ENCODE measurements at places on chromosomes 4 and X.

DNA sequence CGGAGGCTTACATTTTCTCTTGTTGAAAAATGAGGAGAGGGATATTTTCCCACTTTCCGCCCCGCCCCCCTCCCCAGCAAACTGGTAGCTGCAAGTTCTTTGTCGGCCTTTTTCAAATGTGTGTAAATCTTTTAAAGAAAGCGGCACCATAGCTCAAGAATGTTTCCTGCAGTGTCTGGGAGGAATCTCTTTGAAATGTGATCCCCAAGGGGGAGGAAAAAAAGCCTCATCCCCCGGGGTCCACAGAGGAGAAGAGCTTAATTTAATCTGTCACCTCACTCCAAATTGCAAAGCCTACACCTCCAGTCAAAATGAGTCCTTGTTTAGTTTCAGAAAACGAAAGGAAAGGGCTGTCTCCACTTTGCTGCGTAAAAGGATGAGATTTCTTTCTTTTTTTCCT lies 34.8 kb downstream of the ASMT start:
- DNase-seq = no peak

- DNase-seq = peak; percentile 12
Observed at GRCh38 chrX:106608016-106608415, 3.8 kb upstream of the RADX start.

GRCh38 chrX:74234818-74235217 lies 69.2 kb upstream of the ZCCHC13 start:
- no peak for DNase-seq

GRCh38 chr4:10253765-10254164 lies 137.2 kb upstream of the WDR1 start:
- no peak for DNase-seq

GRCh38 chr4:70449220-70449619 lies 22.8 kb upstream of the MUC7 start:
- DNase-seq = no peak

DNA sequence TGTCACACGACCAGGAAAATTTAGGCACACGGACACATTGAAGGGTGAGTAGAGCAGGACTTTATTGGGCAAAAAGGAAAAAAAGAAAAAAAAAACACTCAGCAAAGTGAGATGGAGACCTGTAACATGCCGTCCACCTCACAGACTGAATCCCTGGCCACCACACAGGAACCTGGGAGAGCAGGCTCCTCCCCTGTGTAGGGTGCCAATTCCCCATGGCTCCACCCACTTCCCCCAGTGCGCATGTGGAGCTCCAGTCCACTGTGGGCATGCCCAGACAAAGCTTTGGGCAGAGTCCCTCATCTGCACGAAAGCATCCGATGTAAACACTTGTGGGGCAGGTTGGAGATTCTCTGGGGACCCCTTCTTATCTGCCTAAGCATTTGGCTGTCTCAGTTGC lies 23.6 kb upstream of the CBR4 start:
- no peak for DNase-seq

DNA sequence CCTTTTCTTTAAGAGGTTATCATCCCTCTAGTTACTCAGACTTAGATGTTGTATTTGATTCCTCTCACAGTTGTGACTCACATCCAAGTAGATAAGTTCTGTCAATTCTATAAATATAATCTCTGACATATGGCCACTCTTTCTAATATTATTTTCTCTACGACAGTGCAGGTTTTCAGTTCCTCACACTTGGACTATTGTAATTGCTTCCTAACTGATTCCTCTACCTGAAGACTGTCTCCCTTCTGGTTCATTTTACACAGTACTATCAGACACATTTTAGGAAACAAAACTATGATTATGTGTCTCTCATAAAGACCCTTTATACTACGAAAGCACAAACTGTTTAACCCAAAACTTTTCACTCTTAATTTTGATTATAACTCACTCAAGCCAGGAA lies 31.3 kb upstream of the GNRHR start:
- no peak for DNase-seq

DNA sequence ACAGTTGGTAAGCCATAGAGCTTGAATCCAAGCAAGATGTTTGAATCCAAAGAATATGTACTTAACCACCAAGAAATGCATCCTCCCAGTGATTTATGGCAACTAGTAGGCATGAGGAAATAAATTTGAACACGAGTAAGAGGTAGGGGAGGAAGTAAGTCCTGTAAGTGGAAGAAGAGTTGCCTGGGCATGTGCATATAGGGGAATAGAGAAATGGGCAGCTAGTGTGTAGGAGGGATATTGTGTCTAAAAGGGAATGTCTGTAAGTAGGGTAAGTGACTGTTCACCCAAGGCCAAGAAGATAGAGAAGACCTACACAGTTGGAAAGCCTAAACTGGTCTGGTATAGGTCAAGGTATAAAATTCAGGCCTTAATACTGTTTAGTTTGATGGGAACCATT lies 4.6 kb downstream of the SH3BGRL start:
- no peak for DNase-seq

DNA sequence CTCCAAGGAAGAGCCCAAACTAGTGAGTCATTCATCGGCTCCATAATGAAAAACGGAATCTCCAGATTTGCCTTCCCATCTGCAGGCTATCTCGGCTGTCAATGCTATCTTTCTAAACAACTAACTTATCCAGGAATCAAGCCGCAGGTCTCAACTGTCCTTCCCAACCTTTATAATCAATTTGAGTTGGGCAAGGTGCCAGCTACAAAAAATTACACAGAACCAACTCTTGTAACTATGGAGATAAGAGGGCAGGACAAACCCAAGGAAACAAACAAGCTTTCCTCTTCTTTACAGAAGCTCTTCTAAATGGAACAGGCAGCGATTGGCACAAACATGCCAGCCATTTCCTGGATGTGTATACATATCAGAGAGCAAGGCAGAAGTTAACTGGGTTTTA lies 61.2 kb upstream of the RAI2 start:
- no peak for DNase-seq

DNA sequence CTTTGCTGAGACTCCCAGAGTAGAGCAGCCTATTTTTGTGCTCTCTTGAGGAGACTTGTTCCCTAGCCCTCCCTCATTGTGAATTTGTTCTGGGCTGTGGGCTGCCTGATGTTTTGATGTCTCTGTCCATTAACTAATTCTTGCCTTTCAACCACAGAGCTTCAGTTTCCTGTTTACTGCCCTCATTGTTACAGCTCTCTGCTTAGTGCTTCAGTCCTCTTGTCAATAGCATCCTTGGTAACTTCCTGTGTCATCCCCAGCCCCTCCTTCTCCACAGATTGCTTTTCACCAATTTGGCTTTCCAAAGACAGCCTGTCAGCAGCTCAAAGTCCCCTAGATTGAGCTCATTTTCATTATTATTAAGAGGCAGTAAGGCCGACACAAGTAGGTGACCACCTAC lies 69.9 kb downstream of the COX7B2 start:
- DNase-seq = no peak

GRCh38 chr4:93469560-93469959 lies 359.0 kb upstream of the ATOH1 start:
- DNase-seq = no peak

DNA sequence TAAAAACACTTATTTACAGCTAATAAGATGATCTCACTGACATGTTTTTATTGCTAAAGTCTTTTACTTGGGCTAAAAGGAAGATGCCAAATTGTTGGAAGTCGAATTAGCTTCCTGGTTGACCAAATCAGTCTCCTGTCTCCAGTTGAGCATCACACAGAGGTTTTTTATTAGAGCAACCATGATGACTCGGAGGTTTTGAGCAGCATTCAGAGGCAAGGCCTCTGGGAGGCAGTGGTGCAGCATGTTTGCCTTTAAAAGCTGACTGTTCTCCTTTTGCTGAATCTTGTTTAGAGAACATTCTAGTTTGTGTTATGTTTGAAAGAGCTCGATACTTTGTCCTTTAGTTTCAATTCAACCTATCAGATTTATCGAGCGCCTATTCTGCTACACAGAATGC lies 2.1 kb downstream of the UCHL1 start:
- no peak for DNase-seq

DNA sequence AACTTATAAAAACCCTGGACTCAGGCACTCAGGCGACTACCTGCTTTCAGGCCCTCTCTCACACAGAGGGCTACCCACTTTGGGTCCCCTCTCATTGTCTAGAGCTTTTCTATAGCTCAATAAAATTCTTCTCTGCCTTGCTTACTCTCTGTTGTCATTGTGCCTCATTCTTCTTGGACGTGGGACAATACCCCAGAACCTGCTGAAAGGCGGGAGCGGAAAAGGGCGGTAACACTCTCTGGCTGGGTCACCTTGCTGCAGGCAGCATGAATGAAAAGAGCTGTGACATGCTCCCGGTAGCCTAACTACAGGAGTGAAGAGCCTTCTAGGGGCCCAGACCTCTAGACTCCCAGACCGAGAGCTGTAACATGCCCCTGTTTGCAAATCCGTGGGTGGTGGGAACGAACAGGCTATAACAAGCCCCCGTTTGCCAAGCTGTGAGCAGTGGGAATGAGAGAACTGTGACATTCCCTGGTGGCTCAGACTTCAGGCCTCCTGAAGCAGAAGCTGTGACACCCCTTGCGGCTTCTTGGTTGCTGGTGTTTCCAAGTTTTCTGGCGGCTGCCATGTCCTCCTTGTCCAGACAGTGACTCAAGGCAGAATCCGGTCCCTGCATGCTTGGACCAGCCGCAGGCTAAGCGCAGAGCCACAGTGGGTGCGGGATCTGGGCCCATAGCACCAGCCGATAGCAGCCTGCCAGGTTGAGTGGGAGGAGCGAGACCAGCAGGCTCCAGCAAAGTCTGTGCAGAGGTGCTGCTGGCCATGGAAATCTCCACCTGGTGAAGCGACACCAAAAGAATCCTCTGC lies 684.6 kb downstream of the ARAP2 start:
- DNase-seq = no peak

- DNase-seq = no peak
Observed at GRCh38 chrX:40012868-40013265, 84.9 kb downstream of the BCOR start.

DNA sequence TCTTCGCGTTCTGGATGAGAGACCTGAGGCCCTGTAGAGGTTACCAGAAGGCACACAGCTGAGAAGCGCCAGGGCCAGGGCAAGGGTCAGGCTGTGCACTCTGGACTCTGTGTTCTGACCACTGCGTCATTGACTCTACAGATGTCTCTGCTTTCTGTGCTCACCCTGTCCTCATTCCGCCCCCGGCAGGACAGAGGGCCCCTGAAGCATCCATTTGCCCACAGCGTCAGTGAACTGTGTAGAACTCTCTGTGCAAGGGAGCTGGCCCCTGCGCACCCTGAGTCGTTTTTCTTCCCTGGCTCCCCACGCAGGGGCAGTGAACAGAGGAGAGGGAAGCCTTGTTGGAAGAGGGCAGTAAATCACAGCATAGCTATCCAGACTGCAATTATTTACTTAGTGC lies 6.1 kb upstream of the WAS start:
- DNase-seq = no peak

GRCh38 chr4:159142241-159142640 lies 39.4 kb downstream of the RAPGEF2 start:
- no peak for DNase-seq

DNA sequence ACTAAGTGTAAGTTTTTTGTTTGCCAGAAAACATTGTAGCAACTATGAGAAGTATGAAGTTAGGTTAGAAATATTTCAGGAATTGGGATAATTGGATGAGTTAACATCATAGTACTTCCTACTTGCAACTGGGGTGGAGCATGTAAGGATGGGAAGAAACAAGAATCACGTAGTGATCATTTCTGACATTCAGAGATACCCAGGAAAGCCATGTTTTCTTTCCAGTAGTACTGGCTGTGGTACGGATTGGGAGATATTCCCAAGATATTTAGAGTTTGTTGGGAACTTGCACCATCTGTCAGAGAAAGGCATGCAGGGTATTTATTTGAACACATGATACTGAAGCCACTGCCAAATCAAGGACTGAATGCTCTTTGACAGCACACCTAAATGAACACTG lies 87.6 kb upstream of the SLC4A4 start:
- no peak for DNase-seq

- DNase-seq = no peak
Observed at GRCh38 chr4:102217345-102217744, 127.9 kb downstream of the SLC39A8 start.

DNA sequence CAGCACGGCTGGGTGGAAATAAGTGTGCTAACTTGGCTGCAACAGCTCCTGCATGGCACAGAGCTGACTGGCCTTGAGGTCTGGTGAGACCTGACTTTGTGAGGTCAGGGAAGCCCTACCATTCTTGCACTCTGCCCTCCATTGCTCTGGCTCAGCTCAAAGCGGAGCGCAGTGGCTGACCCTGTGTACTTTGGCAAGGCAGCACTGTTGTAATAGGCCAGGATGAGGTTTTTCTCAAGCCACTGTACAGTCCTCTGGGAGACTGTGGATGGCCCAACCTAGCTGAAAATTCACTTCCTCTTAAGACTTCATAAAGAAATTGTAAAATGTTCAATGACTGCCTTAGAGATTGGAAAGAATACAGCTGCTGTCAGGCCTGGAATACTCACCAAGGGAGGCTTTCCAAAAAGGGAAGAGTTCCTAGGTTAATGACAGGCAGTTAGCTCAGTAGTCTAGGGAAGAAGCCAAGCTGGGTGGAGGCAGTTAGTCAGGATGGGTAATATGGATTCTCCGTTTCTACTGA lies 129.8 kb downstream of the GUCY2F start:
- no peak for DNase-seq

DNA sequence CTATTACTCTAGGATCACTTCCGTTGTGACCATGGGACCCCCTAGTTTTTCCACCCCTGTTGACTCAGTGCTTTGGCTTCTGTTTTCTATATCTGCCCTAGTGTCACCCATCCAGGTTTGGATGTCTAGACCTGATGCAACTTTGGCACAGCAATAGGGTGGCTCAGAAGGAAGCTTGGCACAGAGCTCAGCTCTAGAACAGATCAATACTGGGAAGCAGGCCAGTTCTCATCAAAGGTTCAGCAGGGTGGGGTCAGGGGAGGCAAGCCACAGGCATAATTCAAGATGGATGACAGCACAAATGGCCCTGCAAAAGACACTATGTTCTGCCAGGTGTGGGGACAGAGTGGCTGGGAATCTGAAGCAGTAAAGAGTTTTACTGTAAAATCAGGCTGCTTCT lies 74.2 kb upstream of the EGFL6 start:
- DNase-seq = no peak

DNA sequence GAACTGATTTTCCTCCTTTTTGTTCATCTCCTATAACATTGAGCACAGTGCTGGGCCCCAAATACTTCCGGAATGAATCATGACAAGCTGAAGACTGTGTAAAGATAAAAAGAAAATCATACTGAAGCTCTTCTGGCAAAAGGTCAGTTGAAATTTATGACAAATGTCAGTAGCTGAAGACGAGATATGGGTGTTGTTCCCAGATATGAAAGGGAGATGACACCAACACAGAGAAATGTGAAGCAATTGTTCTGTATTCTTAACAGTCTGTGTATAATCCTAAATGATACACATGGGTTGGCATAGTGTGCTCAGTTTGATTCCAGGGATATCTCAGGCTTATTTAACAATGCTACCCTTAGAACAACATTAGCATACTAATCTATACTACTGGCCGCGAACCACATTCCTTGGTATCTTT lies 170.5 kb upstream of the PITX2 start:
- DNase-seq = no peak

- no peak for DNase-seq
Observed at GRCh38 chr4:149403081-149403480, 412.6 kb downstream of the IQCM start.

GRCh38 chr4:90007494-90008167 lies 113.0 kb downstream of the MMRN1 start:
- no peak for DNase-seq

Measured in T-helper 17 cell (primary cell).